Heart left ventricle (tissue), 16 donors: ENCODE measurements at places on chromosomes 16 and 17. TPM values are rescaled to one million over a fixed set of nuclear protein-coding genes. Genes with fewer than 3 reads are reported as not detected.

Gene SPATA32
- total RNA-seq = not detected

Gene C17orf50
- not detected for total RNA-seq

DNA sequence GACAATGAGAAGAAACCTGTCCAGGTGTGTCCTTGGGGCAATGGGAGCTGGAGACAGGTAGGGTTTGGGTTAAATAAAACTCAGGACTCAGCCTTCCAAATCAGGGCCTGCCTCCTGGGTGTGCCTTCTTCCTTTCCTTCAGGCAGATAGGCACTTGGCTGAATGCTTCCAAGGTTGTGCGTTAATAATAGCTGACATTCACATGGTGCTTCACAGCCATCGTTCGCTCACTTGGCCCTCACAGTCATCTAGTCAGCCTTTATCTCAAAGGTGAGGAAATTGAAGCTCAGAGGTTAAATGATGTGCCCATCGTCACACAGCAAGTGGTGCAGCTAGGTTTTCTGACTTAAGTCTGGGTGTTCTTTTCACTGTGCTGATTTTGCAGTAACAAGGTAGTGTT is 9.5 kb downstream of the NFE2L1 start:
- peaks cover 77% of the 10 kb centered on the region for H3K4me1 ChIP-seq
- H3K27me3 ChIP-seq = no peaks in the 10 kb centered on the region
- peak overlapping the region; percentile 20 for H3K27ac ChIP-seq
- H3K36me3 ChIP-seq = peaks cover 53% of the 10 kb centered on the region

- no peak for DNase-seq
- H3K27ac ChIP-seq = no peak overlapping the region
- H3K4me1 ChIP-seq = peaks cover 10% of the 10 kb centered on the region
- no peaks in the 10 kb centered on the region for H3K36me3 ChIP-seq
- no peak overlapping the region for H3K4me3 ChIP-seq
Observed at GRCh38 chr17:15307710-15308111, 33.7 kb downstream of the TEKT3 start.

- no peaks in the 10 kb centered on the region for H3K27me3 ChIP-seq
- H3K27ac ChIP-seq = no peak overlapping the region
- no peak overlapping the region for H3K4me3 ChIP-seq
Observed at GRCh38 chr16:25140459-25140858, 28.9 kb downstream of the LCMT1 start.

DNA sequence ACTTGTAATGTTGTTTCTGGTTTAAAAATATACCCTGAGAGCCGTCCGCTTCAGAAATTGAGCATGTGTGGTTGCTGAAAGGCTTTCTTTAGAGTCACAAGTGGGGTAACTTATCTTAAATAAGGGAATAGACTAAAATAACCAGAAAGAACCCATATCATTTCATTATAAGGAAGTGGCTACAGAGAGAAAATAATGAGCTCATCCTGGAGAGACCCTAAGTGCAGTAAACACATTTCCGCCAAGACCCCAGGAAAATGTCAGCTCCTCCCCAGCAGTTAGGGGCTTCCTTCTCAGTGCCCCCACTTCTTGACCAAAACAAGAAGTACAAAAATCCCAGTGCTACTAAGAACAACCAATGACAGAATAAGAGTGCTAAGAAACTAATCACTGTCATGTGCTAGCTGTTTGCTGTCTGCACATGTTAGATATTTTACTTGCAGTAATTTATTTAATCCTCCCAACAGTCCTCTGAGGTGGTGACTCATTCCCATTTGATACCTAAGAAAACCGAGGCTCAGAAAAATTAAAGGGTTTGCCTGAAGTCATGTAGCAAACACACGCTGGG is 83.5 kb downstream of the CDYL2 start:
- no peaks in the 10 kb centered on the region for H3K4me1 ChIP-seq
- H3K36me3 ChIP-seq = no peaks in the 10 kb centered on the region
- no peaks in the 10 kb centered on the region for H3K27me3 ChIP-seq

GRCh38 chr17:34883106-34884000 is 77.9 kb downstream of the CCT6B start:
- DNase-seq = no peak
- H3K4me3 ChIP-seq = no peak overlapping the region
- H3K4me1 ChIP-seq = no peaks in the 10 kb centered on the region
- no peak overlapping the region for H3K27ac ChIP-seq
- no peaks in the 10 kb centered on the region for H3K27me3 ChIP-seq
